Regular cardiac myocyte (primary cell): ENCODE measurements at places on chromosomes 2 and 18. TPM values are rescaled to one million over a fixed set of nuclear protein-coding genes. Genes with fewer than 3 reads are reported as not detected.

MEIS1 gene
- 28.8 and 32.4 TPM in 2 replicates for total RNA-seq

HOXD9 gene
- total RNA-seq = under 0.01 TPM in 1 of 2 replicates, not detected in the other

LMAN1 gene
- 297 and 412 TPM in 2 replicates for total RNA-seq

PRSS56 gene
- total RNA-seq = not detected in 2 replicates

OXER1 gene
- not detected in 2 replicates for total RNA-seq
